ENCODE measurements at places on chromosomes 2 and 18.
A peak's percentile ranks its signal among the peaks of the same experiment; 100 is the strongest.

- peak; percentile 6 for DNase-seq
These were observed 68.1 kb downstream of the RMDN2 start for GRCh38 chr2:37993143-37993542.

DNA sequence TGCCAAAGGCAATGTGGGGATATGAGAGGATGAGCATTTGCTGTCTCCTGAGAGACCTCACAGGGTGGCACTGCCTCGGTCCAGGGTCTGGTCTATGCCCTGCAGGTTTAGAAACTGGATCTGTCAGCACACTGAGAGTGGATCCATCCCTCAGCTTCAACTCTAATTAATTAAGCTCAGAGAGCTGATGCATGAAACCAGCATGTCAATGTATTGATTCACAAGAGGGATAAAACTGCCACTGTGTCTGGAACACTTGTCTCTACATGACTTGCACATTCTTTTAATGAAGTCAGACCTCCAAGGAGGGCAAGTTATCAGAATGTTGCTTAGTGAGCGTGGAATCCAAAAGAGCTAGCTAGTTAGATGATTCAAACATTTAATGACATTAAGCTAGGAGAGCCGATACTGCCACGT lies 22.5 kb upstream of the POLE4 start:
- DNase-seq: no peak

DNA sequence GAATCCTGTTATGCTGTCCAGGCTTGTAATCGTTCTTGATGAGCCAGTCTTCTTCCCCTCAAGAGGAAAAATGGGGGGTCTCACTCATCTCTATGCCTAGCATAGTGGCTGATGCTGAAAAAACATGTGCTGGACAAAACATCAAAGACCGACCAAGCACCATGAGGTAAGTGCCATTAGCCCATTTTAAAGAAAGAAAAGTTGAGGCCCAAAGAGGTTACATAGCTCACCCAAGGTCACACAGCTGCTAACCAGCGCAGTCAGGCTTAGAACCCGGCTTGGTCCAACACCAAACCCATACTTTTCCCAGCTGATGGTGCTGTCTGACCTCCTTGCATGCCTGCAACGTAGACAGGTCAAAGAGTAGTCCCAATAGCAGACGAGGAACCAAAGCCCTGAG lies 156.4 kb downstream of the INHBB start:
- DNase-seq: no peak

GRCh38 chr2:23589739-23590138 lies 204.8 kb downstream of the KLHL29 start:
- DNase-seq: no peak

DNA sequence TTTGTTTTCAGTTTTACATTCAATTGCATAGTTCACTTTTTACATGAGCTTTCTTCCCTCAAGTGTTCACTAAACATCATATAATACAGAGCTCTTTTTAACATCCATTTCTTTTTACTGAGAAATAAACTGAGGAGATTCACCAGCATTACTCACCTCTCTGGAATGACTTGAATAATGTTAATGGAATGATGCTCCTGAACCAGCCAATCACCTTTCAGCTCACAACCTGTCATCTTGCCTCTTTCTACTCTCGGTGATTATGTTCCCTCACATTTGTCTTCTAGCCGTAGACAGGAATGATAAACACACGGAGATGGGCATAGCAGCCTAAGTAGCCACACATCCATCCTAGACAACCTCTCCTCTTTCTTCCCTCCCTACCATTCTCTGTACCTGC lies 301.7 kb downstream of the PAX3 start:
- DNase-seq: no peak

- no peak for DNase-seq
These were observed 24.4 kb downstream of the SCN9A start for GRCh38 chr2:166351319-166351718.

DNA sequence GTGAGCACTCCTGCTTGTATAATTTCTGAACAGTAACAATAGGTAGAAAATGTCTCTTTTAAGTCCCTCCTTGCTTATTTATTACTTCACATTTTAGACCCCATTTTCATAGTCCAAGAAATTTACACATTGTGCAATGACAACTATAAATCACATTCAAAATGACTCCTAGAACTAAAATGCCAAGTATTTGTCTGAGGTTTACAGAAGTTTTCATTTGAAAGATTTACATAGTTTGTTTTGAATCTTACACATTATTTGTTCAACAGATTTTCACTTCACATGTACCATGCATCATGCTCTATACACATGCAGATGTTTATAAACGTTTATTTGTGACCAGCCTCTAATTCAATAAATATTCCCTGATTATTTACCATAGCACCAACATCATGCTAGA lies 15.7 kb upstream of the TRIB2 start:
- no peak for DNase-seq

Data from dermis blood vessel endothelial cell (primary cell).